ENCODE measurements at places on chromosomes 3 and 15. TPM values are rescaled to one million over a fixed set of nuclear protein-coding genes. Genes with fewer than 3 reads are reported as not detected.

DNA sequence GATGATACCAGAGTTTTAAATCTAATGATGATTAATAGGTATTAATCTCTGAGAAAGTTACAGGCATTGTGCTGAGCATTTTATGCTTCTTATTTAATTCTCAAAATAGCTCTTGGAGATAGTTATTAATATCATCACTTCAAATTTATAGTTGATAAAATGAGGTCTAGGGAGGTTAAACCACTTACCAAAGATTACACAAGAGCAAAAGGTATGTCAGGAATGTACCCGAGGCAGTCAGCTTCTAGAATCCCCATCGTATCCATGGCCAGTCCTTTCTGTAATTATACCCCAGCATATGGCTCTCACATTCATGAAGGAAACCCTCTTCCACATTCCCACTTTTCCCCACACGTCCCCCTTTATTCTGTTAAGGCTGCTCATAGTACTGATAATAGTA, 421.3 kb downstream of the PYDC2 start:
- DNase-seq: no peak

DNA sequence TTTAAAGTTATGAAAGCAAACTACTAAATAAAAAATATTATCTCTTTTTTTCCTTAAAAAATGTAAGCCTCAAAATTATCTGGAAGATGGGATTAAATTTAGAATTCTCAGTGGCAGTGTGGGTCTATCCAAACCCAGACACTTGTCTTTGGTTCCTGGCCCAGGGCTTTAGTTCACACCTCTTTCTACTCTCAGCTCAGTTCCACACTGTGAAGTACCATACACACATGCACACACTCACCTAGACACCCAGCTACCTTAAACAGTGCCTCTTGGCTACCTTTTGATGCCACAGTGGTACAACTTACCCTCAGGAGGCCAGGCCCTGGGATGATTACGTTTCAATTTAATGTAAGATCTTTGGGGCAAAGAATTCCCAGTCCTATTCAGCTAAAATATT, 51.0 kb upstream of the TSC22D2 start:
- no peak for DNase-seq

DNA sequence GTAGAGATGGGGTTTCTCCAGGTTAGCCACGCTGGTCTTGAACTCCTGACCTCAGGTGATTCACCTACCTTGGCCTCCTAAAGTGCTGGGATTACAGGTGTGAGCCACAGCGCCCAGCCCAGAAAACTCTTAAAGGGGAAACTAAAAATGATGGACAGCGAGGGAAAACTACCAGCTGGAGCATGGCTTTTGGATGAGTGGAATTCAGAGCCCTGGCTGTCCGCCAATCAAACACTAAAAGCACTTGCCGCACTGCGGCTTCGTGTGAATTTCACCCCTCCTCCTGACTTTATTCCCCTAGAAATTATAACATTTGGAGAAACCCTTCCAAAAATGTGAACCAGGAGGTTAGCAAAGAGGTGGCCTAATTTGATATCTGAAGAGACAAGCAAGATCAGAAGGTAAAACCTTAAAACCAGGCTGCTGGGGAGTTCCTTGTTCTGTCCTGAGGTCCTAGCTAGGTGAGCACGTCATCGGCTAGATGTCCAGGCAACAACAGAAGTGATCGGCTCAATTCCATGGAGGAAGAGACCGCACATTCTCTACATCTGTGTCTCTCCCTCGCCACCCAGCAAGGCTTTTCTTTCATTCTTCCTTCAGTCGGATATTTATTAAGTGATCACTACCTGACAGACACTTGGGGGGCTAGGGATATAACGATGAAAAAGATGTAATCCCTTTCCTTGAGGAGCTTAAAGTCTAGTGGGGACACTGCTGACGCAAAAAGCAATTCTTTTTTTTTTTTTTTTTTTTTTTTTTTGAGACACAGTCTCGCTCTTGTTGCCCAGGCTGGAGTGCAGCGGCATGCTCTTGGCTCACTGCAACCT, 1.7 kb downstream of the TM4SF19 start:
- DNase-seq: no peak

GRM2 gene
- total RNA-seq: 0.40 TPM

ITIH3 gene
- 22.0 TPM for total RNA-seq

- no peak for DNase-seq
Measured at GRCh38 chr3:111923095-111923771, 55.6 kb upstream of the ABHD10 start.

ZBTB11 gene
- total RNA-seq: 23.2 TPM

SLC24A5 gene
- 0.89 TPM for total RNA-seq

- no peak for DNase-seq
Measured at GRCh38 chr3:42055291-42055690, 35.9 kb upstream of the TRAK1 start.

- no peak for DNase-seq
Measured at GRCh38 chr3:10320320-10320677, 613 bp downstream of the SEC13 start.

DNA sequence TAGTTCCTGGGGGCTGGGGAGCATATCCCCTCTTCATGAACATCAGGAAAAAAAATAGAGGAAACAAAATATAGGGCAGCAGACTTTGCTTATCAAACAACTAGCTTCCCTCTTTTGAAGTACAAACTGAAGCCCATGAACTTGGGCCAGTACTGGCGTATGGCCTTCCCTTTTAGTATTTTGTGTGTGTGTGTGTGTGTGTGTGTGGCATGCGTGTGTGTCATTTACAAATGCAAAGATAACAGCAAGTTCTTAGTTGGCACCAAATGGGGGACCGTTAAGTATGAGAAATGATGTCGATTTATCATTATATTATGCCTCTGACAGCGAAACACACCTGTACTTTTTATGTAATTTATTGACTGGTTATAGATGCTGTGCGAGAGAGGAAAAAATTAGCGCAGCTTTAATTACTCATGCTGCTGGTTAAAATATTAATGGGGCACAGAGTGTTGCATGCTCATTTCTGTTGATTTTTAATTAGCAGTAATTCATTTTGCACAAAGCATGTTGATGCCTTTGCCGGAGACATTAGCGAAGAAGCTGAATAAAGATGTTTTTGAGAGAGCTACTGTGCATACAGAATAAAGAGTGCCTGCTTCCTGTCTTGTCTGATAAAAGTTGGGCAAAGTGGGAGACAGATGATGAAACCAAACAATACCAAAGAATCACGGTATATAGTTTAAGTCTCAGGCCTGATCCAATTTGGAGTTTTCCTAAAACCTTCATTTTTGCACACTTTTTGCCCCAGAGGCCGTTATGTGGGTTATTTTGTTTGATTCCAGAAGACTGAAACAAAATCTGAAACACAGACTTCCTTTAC, 297.1 kb downstream of the SATB1 start:
- no peak for DNase-seq
